Inflammatory macrophage treated with lipopolysaccharide for 4 hours (primary cell): ENCODE measurements at places on chromosomes 7 and 10.

GRCh38 chr10:102384053-102384452 is 11.5 kb upstream of the NFKB2 start:
- DNase-seq: no peak

DNA sequence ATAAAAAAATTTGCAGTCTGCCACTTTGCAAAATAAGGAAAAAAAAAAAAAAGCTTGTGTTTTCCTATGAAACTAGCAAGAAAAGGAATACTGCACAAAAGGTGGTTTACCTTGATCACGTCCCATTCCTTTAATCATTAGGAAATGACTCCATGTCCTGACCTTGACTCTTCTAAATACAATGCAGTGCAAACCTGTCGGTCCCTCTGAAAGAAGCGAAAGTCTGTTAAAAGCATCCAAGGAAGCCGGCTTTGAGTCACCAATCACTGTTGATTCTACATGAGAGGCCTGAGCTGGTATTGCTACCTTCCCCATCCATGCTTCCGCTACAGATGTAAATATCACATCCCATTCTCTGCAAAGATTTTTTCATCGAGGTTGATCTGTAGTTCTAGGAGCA is 652.1 kb downstream of the SDK1 start:
- no peak for DNase-seq

DNA sequence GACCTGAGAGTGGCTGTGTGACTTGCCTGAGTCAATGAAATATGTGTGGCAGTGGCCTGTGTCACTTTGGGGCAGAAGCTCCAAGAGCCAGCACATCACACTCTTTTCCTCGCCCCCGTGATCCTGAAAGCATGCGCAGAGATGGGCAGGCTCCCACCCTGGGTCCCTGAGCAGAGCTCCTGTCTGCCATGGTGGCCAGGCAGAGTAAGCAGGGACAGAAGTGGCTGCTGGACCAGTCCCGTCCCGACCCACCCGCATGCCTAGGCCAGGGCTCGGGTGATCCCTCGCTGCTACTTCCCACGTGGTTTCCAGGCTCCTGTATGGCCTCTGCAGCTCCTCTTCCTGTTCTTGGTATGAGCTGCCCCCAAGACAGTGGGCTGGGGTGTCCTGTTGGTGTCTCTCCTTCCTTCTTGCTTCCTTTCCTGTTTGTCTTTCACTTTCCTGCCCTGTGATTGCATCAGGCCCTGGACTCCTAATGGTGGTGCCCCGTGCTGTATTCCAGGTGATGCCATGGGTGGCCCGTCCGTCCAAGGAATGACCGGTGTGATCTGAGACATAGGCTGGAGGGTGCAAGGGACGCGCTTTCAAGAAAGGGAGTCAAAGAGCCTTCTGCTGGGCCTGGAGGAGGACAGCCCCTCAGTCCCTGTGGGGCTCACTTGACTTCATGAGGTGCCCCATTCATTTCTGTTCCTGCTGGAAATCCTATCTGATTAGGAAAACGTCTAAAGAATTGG is 71.4 kb upstream of the SHH start:
- DNase-seq: no peak

DNA sequence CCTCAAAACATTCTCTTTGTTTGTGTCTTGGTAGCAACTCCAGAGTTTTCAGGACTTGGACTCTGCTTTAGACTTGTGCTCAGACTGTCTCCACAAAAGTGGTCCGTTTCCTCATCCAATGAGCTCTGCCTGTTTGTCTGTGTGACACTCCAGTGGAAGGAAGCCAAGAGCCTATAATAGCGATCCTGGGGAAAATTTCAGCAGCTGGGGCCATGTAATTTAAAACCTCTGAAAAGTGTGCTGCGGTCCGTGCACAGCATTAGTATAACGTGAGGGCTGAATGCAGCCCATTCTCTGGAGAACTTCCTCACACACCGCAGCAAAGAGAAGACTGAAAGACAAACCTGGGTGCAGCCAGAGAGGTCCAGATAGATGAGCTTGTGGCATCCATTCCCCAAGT is at the start of gene LRRC17:
Gene LRRC17, plus strand, starts transcription at position 259 of the 400 bp plus-strand sequence. CDS start 20,914 bp downstream, outside the sequence.
- no peak for DNase-seq

DNA sequence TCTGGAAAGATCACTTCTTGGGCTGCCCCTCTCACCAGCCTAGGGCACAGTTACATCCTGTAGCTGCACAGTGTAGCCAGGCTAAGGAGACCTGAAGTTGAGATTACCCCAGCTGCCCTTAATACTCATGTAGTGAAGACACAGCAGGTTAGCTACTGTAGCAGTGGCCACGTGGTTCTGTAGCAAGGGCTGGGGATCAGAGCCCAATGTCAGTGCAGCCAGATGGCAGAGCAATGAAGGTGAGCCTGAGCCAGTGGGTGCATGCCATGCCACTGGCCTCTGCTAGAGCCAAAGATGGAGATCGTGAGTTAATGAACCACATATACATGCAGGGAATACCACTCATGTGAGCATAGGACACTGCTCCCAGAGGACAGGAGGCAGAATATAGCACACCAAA is 15.5 kb downstream of the AMPH start:
- no peak for DNase-seq

DNA sequence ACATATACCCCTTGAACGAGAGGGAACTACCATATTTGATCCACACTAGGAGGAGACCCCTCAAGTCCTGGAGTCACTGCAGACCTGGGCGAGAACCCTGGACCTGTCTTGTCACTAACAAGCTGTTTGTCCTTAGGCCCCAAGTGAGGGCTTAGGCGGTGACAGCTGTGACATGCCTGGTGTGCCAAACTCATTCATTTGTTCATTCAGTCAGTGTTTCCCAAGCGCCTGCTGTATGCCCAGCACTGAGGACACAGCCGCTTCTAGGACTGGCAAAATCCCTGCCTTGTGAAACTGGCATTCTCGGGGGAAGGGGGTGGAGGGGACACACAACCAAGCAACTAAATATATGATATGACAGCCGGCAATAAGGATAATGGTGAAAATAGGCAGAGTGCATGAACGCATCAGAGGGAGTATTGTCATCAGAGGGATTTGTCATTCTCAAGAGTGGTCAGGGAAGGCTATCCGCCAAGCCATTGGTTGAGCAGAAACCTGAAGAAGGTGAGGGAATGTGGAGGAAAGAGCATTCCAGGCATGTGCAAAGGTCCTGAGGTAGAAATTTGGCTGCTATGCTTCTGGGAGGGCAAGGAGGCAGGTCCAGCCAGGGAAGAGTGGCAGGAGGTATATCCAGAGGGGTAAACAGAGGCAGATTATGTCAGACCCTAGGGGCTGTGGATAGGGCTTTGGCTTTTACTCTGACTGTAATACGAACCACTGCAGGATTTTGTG is 11.0 kb downstream of the SH2B2 start:
- DNase-seq: no peak

DNA sequence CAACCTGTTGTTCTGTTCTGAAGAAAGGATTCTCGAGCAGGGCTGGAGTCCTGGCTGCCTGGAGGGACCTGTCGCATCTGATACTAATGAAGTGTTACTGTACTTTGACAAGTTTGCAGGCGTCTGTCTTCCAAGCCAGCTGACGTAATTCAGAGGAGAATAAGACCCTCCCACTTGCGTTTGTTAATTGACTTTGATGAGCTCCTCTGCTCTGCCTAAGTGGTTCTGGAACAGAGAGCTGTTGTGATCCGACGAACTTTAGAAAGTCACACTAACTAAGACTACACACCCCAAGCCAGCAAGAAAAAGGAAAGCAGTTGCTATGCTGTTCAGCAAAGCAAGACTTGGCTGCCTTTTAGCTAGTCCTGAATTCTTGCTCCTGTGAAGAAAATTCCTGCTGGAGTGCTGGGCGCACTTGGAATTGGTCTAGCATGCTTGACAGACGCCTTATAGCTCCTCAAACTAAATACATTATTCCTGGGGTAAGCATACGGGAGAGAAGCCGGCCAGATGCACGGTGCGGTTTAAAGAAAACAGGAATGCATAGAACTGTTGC is 200.3 kb downstream of the CACNB2 start:
- DNase-seq: no peak

DNA sequence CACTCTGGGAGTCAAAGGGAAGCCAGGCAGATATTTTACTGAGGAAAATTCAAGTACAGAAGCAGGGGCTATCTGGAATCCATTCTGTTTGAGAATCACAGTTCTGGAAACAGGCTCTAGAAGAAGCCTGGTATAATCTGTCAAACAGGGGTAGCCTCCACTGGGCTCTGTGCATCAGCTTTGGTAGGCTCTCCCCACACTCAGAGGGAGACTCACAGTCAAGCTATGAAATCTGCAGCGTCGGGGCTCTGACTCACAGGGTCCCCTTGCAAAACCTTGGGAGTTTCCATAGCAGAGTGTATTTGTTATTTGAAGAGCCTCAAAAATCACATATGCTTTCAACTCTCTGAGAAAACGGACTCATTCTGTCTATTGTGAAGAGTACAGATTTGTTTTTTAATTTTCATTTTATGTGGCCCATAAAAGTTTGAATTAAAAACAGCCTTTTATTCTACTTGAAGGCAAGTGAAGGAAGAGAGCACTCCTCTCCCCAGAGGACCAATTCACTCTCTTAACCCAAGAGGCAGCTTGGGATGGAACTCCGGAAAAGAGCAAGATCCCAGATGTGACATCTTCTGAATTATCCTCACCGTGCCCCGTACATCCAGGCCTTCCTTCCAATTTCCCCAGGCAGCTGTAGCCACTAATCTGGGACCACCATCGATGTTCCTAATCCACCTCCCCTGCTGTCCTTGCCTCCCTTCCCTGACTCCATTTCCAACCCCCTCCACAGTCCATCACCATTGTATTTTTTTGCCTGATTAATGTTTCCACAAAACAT is 590.9 kb upstream of the MGMT start:
- DNase-seq: peak; percentile 18

DNA sequence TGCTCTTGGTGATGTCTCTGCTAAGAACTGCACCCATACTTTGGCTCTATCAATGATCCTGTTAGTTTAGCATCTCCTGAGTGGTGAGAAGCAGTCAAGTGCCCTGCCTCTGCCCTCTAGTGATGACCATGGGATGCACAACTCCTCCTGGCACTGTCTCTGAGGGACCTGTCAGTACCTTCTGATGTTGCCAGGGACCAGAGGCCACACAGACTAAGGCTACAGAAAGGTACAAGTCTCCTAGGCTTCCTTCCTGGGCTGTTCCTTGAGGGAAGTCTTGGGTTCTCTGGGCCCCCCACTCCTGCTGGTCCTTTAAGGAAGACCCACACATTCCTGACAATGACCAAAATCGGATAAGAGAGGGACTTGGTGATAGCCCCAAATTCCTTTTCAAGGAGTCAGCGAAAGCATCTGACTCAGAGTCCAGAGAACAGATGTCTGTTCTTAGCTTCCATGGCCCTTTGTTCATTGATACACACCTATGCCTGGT is 15.3 kb downstream of the NKX2-3 start:
- DNase-seq: peak; percentile 34
